ENCODE measurements at places on chromosomes 13 and 19.

GRCh38 chr13:52127783-52128702, 830 bp downstream of the NEK5 start:
- DNase-seq, result peak; percentile 77

DNA sequence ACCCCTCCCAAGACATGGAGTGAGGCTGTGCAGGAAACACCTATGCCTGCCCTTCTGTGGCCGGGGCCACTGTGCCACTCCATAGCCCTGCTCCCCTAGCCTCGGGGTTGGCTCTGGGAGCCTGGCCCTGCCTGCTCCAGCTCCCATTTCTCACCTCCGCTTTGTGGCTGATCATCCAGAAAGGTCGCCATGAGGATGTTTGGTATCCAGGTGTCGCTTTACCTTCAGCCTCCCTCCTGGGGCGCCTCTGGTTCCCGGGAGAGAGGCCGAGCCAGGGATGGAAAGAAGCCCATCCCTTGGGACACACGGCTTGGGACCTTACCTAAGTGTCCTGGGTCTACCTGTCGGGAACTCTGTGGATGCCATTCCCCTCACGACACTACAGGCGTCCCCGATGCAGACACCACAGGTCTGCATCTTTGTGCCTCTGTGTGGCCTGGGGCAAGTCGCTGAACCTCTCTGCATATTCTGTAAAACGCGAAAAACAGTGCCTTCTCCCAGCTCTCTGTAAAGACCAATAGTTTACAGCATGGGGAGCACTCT, 3.4 kb upstream of the MCF2L start:
- no peak for DNase-seq

GRCh38 chr13:103815619-103816018, 749.4 kb upstream of the SLC10A2 start:
- no peak for DNase-seq

GRCh38 chr13:97110936-97111335, 111.2 kb upstream of the MBNL2 start:
- DNase-seq, result no peak

- no peak for DNase-seq
Measured at GRCh38 chr13:112444416-112445399, 68.6 kb downstream of the SPACA7 start.

GRCh38 chr19:14053500-14053899, 8.4 kb downstream of the PALM3 start:
- DNase-seq, result no peak

- peak; percentile 93 for DNase-seq
Measured at GRCh38 chr19:2462635-2463421, 6.1 kb upstream of the LMNB2 start.

DNA sequence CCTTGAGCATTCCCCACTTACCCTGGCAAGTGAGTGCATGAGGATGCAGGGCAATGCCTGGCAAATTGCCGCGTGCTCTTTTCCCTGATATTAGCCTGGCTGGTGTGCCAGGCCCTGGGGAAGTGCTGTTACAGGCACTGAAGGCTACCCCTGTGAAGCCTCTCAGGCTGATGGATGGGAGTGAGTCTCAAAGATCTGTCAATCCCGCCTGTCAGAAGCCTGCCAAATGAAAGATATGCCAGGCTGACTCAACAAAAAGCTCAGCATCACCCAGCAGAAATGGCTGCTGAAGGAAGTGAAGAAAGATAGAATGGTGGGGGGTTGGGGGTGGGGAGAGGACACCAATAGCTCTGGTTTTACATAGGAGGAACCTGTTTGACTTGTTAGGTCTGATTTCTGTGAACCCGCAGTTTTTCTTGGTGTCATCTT, 112.1 kb downstream of the LACC1 start:
- no peak for DNase-seq

DNA sequence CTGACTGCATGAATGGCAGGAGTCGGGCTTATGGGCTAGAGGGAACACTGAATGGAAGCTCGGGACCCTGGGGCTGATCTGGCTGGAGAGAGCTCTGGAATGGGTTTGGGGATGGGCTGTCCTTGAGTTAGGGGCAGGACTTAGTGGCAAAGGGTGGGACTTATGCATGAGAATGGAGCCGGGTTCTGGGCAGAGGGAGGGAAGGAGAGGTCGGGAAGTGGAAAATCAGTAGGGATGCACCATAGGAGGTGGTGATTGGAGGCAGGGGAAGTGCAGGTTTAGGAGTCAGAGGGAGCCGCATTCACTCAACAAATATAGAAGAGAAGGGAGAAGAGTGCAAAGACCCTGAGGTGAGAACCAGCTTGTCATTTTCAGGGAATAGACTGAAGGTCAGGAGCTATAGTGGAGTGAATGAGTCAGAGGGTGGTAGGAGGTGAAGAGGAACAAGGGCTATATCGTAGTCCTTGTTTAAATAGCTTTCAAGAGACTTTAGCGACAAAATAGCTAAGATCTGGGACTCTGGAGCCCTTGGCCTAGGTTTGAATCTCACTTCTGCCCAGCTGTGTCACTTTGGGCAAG, 748 bp downstream of the RAB4B start:
- no peak for DNase-seq

DNA sequence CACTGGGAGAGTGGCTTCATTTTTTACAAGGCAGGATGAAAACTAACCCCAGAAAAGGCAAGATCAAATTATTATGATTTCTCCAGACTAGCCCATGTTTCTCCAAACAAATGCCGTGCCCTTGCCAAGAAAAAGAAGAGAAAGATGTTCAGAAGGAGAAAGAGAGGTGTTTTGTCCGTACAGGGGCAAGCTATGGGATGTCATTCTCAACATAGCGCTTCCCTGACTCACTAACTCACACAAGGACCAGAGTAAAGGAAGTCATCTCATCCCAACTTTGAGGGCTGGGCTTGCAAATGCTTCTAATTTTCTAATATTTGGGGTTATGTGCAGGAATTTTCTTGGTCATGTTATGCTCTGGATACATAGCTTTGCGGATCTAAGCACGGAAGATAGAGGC, 224.2 kb upstream of the MAB21L1 start:
- DNase-seq, result peak; percentile 70

DNA sequence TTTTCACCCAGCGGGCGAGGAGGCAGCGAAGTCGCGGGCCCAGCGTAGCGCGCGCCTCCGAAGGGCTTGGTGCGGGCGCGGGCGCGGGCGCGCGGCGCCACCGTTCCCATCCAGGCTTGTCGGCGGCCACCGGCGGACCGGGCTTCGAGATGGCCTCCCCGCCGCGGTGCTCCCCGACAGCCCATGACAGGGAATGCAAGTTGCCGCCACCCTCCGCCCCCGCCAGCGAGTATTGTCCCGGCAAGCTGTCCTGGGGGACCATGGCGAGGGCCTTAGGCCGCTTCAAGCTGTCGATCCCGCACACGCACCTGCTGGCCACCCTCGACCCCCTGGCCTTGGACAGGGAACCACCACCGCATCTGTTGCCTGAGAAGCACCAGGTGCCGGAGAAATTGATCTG, at the start of gene WDR88:
WDR88 (plus strand) TSS at position 94 of the 400 bp plus-strand sequence; CDS start at position 150, 56 bp downstream.
- no peak for DNase-seq

GRCh38 chr13:78323040-78323439, 280.3 kb downstream of the POU4F1 start:
- DNase-seq, result no peak

GRCh38 chr13:77375560-77376108, 48.7 kb upstream of the MYCBP2 start:
- no peak for DNase-seq

GRCh38 chr13:62482351-62482750, 1066.7 kb upstream of the PCDH20 start:
- no peak for DNase-seq

- DNase-seq, result no peak
Measured at GRCh38 chr19:21569494-21569865, 64.1 kb downstream of the ZNF429 start.

DNA sequence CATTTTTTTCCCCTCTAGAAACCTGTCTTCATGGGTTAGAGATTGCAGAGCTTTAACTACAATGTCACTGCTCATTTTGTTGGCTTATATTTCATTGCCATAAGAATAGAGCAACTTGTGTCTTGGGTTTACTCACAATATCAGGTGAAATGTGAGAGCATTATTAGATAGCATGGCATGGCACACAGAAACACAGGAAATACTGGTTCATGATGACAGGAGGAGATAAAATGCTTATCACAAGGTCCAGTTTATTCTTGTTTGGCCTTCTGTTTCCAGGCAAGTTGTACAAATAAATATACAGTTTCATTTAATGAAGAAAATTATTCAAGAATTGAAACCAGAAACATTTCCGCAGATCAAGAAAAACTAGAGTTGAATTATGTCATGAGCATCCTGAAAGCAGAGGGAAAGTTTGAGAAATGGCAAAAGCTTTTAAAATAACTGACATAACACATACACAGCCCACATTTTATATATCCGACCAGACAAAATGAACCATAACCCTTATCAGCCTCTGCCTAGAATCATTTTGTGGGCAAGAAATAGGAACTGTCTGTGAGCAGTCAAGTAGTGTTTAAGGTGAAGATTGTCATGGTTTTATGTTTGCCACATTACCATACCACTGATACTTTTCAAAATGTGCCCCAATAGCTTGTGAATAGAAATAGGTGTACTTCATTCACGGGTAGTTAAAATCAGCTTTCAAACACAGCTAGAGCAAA, 297.9 kb upstream of the ARGLU1 start:
- DNase-seq, result no peak

DNA sequence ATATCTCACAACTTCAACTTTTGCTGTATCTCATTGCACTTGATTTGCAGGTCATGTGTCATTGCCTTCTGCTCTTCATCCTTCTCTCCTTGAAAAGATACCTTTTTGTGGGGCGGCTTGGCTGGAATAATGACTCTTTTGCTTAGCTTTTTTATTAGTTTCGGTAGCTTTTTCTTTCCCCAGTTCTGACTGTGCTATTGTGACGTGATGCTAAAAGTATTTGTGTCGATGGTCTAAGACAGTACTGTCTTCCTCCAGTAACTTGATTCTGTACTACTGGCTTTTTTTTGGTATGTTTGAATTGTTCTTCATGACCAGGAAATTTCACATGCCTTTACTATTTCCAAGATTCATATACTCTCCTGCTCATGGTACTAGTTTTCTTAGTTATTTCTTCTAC, 63.1 kb downstream of the SLITRK1 start:
- DNase-seq, result no peak

DNA sequence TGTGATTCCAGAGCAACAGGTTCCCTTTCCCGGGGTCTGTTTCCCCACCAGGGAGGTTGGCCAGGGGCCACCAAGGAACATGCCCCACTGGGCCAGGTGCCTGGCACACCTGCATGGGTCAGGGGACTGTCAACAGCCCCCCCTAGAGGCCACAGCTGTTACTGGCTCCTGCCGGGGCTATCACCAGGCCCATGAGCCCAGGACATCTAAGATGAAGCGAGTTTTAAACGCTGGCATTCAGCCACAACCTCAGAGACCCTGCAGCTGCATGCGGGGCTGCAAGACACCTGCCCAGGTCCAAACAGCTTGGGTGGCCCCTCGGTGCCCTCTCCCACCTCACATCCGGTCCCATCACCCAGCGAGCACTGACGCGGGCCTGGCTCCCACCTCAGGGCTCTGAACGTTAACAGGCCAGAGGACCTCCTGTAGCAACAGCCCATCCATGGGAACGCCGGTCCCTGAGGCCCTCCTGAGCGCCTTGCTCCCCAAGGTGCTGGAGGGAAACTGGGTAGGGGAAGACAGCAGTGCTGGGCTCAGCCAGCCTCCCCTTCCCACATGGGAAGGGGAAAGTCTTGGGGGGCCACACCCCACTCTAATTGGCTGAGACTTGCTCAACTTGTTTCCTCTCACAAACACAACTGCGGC, 12.0 kb downstream of the KHSRP start:
- no peak for DNase-seq

- peak; percentile 98 for DNase-seq
Measured at GRCh38 chr19:1438035-1438932, at the start of gene RPS15. TSS of gene RPS15 (plus strand) at chr19:1438396. CDS start at chr19:1438426, 30 bp downstream.

- no peak for DNase-seq
Measured at GRCh38 chr13:71602344-71602743, 264.7 kb downstream of the DACH1 start.
